GM12865 (cell line): ENCODE measurements at places on chromosomes 11 and 22.

DNA sequence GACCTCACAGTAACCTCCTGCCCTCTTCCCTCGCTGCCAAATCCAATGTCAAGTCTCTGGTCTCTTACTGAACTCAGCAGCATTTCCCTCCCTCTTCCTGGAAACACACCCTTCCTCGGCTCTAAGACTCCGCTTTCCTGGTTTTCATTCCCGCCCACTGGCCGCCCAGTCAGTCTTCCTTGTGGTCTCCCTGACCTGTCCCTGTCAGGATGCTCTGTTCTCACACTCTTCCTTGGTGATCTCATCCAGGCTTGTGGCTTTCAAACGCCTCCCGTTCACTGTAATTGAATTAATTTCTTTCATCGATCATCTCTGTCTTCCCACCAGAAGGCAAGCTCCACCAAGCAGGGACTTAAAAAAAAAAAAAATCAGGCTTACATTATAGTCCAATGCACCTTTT lies 33.5 kb downstream of the MYO18B start:
- no peak for DNase-seq

- no peak for DNase-seq
Measured at GRCh38 chr11:31247321-31247720, 122.2 kb downstream of the DCDC1 start.

DNA sequence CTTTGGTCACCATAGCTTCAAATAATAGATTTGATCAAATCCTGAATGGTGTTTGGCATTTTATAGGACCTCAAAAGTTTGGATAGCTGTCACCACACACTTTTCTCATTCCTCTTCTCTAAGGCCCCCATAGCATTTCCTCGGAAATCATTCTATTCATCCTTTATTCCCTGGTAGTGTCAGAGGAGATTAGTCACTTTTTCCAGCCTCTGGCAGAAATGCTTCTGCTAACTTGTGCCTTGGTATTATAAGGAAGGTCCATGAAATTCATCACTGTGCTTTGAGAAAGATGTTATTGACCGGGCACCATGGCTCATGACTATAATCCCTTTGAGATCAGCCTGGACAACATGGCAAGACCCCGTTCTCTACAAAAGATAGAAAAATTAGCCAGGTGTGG lies 19.7 kb upstream of the NUP160 start:
- DNase-seq, result no peak

- DNase-seq, result no peak
Measured at GRCh38 chr22:37870273-37870672, 21.1 kb downstream of the EIF3L start.

DNA sequence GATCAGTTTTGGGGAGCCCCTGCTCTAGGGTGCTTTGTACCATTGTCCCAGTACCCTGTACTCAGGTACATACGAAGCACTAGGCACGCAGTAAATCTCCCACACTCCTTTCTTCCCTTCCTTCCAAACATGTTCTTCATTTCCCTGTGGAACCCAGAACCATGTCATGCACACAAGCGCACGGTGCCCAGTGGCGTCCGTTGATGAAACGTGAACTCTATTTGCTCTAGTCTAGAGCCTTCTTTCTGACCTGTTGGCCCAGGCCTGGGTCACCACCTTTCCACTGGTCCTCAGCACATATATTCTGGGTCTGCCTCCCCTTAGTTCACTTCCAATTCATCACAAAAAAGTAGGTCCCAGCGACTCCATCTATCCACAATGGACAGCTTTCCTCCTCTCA lies 7.0 kb downstream of the USH1C start:
- DNase-seq, result no peak

- DNase-seq, result no peak
Measured at GRCh38 chr22:19357270-19358105, 66.0 kb upstream of the CLTCL1 start.

GRCh38 chr11:72842653-72843330 lies 28.6 kb downstream of the ATG16L2 start:
- no peak for DNase-seq

- peak; percentile 78 for DNase-seq
Measured at GRCh38 chr11:76207642-76208401, 1.5 kb upstream of the WNT11 start.

DNA sequence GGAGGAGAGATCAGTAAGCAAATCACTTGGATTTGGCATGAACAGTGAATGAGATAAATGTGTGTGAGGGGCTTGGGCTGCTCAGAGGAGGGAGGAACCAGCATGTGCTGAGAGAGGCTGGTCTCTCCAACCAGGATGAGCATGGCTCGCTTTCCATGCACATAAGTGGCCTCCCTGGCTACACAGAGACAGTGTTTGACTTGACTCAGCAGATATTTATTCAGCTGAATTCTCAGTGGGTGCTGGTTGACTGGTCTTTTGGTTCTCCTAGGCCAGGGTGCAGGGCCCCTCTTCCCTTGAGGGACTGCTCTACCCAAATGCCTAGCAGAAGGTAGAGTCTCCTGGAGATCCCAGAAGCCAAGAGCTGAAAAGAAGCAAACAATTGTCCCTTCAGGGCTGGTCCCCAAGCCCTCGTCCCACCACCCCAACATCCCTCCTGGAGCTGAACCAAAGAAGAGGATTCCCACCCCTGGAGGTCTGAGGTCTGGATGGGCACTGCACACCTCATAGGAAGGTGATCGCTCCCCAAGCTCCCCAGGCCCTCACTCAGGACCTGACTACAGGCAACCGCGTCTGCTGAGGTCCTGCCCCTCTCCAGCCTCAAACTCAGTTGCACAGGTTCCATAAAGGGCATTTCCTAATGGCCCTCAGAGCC lies 3.3 kb upstream of the TRIM29 start:
- no peak for DNase-seq

GRCh38 chr22:49589301-49589700 lies 238.4 kb downstream of the BRD1 start:
- DNase-seq, result no peak

DNA sequence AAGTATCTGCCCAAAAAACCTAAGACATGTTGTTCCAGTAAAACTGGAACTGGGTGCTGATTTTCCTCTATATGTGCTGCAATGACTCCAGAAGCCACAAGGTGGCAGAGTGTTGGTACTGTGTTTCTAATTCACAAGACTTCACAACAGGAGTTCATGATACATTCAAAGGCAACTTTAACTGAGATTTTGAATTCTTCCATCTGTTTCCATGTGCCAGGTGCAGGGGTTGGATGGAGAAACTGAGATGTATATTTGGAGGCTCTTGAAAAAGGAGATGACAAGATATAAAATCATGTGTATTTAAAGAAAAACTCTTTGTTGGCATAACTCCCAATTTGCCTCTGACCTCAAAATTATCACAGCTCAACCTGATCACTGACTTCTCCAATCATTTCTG lies 1098.6 kb upstream of the CCDC90B start:
- DNase-seq, result peak; percentile 47

DNA sequence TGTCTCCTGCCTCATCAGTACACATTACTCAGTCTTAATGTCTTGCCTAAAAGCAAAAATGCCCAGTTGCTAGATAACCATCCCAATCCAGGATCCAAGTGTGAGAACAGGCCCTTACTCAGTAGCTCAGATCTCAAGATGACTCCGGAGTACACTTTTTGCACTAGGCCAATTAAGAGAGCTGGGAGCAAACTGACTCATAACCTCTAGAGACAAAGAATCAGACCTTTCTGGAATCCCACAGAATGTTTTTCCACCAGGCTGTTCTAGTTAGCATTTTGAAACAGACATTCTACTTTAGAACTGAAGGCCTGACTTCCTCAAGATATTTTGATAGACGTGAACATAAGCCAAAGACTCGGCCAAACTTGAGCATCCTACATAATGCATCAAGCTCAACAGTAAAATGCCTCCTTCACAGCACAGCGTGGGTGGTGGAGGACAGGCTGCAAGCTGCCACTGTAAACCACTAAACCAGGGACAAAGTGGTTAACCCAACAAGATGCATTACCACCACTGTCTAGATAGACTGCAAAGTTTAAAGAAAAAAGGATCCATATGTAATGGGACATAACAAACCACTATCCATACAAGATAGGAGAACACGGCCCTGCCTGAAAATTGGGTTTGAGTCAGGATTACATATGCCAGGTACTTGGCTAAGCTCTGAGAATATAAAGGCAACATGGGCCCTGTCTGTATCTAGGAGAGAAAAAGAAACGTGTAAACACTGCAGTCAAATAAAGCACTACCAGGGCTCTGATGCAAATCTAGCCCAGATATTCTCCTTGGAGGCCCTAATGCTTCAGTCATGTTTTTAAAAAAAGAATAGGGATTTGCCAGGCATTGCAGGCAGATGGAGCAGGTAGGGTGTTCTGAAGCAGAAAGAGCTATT lies 48.3 kb downstream of the MYH9 start:
- no peak for DNase-seq
